AG10803 (cell line): ENCODE measurements at places on chromosomes 16 and 17.

DNA sequence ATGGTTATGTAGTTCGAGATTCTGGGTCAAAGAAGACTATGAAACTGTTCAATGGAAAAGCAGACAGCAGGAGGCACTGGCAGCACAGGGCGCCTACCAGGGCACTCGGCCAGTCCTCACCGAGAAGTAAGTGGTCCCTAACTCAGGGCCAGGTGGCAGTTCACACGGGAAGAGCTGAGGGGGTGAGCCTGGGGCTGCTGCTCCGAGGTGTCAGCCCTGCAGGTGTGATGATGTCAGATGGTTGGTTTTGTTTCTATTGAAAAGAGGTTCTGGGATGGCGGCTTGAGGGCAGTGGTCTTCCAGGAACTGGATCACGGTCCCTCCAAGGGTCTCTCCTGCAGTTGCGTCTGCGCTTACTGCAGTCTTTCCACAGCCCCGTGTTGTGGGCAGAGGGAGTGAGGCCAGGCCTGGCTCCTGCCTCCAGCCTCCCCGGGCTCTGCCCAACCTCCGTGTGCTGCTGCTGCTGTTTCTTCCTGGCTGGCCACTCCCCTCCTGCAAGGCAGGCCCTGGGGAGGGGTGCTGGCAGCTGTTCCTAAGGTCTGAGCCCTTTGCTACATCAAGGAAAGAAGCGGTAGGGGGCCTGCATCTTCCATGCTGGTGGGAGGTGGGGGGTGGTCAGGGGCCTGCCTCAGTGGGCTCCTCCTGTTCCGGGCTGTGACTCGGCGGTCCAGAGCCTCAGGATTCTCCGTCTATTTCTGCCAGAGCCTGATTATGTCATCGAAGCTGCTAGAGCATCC, 22.6 kb downstream of the RNF213 start:
- DNase-seq, result no peak

- no peak for DNase-seq
These were observed 81.7 kb downstream of the LMF1 start for GRCh38 chr16:888901-889570.

DNA sequence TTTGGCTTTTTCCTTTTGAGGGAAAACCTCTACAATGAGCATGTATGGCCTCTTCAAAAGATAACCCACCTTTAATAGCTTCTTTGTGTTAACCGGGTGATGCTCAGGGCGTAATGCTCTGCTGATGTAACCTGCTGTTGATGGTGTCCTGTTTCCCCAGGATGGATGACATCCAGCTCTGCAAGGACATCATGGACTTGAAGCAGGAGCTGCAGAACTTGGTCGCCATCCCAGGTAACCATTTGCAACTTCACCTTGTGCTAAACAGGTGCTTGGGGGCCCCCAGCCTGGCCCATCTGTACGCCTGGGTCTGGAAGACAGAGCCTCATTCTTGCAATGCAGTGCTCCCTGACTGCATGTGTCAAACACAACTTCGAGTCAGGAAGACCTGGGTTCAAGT, 75.1 kb downstream of the MARF1 start:
- no peak for DNase-seq

DNA sequence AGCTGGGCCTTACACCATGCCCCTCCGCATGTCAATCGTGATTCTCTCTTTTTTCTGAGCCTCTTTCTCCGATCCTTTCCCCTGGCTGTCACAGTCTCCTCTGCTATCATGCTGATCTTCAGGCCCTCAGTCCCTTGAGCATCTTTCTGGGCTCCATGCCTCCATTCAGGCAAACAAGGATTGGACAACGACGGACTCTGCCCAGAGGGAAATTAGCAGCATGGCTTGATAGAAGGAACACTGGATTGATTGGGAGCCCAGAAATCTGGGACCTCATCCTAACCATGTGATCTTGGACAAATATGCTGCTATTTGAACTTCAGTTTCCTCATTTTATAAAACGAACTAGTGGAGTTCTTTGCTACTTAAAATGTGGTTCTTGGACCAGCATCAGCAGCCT, 19.6 kb upstream of the PHF12 start:
- no peak for DNase-seq

GRCh38 chr17:20216853-20217252, 207.7 kb downstream of the SPECC1 start:
- DNase-seq, result no peak

DNA sequence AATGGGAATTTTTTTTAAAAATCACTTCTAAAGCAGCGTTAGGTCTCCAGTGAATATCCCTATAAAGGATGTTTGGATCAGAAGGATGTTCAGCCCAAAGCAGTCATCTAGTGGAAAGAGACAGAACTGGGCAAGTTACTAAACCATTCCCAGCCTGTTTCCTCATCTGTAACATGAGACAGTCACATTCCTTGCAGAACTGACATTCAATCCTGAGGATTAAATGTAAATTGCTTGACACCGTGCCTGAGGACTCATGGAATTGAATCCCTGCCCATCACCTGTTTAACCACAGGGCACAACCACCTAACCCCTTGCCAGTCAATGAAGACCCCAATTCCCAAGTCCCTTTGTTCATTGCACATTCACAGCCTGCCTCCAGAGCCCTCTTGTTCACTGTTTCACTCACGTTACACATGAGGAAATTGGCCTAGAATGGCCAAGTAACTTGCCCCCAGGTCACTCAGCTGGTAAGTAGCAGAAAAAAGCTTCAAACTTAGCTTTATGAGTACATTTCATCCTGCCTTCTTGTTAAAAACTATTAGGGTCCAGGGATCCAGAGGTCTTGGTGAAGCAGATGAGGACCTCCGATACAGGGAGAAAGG, 1.4 kb downstream of the CMTM2 start:
- peak; percentile 73 for DNase-seq

DNA sequence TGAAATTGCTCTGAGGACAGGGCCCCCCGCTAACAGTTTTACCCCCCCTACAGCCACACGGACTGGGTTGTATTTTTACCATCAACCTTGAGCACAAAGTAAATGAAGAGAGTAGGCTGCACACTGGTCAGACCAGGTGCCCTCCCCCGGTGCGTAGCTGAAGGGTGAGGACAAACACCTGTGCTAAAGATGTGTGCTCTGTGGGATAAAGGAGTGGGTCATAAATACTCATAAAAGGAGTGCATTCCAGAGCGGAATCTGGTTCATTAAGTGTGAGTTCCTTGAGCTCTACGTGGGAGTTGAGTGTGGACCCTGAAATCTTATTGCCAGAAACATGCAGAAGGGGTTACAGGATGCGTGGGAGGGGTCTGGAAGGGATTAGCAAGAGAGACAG, 217.0 kb downstream of the CCDC182 start:
- DNase-seq, result no peak

- DNase-seq, result no peak
These were observed 54.2 kb upstream of the IL34 start for GRCh38 chr16:70592106-70592571.

DNA sequence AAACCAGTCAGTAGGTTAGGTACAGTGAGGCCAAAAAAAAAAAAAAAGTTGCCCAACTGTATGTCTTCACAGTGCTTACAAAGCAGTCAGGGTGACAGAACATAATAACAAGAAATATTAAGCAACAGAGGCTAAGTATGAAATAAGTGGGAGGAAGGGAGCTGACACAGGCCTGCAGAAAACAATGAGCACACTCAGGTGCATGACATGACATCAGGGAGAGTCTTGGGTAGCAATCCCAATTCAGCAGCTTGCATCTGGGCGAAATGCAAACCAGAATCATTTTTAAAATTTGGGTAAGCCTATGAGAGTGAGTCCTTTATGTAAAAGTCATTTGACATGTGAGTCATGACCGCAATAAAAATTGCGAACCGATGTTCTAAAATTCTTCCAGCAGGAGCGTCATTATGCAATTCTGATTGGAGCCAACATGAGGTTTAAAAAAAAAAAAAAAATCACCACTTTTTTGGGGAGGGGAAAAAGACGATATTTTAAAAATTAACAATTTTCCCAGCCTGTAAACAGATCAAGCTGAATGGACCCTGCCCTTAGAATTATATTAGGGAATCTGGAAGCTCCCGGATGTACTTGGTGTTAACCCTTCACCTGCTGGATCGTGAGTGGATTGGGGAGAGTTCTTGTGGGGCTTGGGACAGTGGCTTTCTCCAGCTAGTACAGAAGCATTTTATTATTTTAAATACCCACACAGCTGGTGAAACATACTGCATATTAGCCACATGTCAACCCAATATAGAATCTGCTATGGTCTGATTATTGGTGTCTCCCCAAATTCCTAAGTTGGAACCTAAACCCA, 127.9 kb downstream of the NPIPB5 start:
- peak; percentile 88 for DNase-seq

DNA sequence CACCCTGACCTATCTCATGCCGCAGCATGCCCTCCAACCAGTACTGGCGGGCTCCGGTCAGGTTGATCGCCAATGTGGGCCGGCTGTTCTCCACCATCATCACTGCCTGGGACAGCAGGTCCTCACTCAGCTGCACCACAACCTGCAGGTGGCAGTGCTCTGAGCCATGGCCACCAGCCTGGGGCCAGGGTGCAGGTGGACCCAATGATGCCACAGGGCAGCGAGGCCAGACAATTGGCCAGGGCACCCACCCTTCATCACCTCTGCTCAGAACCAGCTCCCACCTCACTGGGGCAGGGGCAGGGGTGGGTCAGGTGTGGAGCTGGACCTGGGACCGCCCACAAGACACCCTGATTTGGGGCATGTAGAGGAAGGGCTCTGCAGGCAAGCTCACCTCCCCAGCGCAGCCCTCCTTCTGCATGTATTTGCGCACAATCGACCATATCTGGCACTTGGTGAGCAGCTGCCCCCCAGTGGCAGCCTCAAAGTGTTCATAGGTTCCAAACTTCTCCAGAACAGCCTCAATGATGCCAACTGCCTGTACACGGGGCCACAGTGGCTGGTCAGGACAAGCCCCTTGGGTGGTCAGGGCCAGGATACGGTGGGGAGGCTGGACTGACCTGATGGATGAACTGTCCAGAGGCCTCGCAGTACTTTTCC, 4.2 kb downstream of the MATCAP1 start:
- no peak for DNase-seq

GRCh38 chr16:47726031-47726675, 265.0 kb downstream of the PHKB start:
- no peak for DNase-seq

GRCh38 chr16:27233731-27234130, 30.4 kb downstream of the KDM8 start:
- no peak for DNase-seq

- DNase-seq, result no peak
These were observed 14.3 kb upstream of the SCIMP start for GRCh38 chr17:5248821-5249479.

- DNase-seq, result no peak
These were observed 5.8 kb downstream of the TMEM231 start for GRCh38 chr16:75550211-75550662.

GRCh38 chr17:75915268-75915667, 10.6 kb upstream of the MRPL38 start:
- no peak for DNase-seq

DNA sequence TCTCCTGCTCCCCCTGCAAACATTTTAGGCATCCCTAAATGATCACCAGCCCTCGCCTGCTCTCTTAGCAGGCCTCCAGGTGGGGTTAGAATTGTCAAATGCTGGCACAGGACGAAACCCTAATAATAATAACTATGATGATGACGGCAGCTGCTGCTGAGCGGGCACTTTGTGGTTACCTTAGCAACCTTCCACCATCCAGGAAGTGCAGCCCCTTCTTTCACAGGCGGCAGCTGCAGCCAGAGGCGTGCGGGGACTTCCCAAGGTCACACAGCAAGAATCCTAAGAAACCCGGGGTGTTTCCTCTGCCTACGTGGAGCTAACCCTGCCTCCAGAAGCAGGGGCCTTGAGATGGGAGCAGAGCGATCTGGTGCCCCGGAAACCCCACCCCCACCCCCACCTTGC, 22.4 kb upstream of the EIF1 start:
- peak; percentile 45 for DNase-seq

- peak; percentile 84 for DNase-seq
These were observed 133.8 kb upstream of the PLCG2 start for GRCh38 chr16:81645266-81645694.

DNA sequence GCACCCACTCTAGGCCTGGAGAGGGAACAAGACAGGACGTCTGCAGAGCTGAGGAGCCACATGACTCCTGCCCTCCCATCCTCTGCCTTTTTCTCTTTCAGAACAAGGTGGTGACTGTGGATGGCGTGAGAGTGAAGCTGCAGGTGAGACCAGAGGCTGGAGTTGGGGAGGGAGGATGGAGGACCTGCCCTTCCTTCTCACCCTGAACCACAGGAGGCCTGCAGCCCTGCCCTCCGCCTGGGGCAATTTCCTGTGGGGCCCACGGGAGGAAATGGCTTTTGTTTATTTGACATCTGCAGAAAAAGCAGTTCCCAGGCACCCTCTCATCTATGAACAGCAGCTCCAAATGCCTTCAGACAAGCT, 5.1 kb downstream of the RAB37 start:
- DNase-seq, result no peak
